NCI-H1417 (cell line): ENCODE measurements at places on chromosomes 1 and 21.

DNA sequence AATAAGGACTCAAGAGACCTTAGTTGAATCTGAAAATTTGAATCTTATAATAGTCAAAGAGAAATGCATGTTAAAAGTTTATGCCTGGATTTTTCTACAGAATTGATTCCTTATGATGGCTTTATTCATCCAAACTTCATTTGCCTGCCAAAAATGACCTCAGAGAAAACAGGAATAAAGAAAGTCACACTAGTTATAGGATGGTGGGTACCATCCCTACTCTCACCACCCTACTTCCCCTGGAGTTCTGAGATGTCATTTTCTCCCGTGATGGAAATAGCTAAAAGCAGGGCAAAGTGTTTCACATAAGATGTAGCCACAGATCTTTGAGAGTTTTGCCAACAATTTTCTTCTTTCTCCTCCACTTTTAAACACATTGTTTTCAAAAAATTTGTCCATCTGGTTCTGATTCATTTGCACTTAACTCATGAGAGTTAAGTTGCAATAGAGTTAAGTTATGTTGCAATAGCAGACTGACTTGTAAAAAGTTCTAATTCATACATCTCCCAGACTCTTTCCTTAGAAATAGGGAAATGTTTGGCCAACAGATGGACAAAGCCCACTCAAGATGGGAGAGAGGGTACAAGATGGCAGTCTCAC, 384.6 kb downstream of the PLPP3 start:
- no peak for DNase-seq

GRCh38 chr1:20348326-20348915, 57.7 kb downstream of the VWA5B1 start:
- no peak for DNase-seq

GRCh38 chr1:94620345-94621031, 78.9 kb upstream of the F3 start:
- DNase-seq: no peak

GRCh38 chr1:156749419-156750118, 1.9 kb downstream of the HDGF start:
- DNase-seq: no peak

DNA sequence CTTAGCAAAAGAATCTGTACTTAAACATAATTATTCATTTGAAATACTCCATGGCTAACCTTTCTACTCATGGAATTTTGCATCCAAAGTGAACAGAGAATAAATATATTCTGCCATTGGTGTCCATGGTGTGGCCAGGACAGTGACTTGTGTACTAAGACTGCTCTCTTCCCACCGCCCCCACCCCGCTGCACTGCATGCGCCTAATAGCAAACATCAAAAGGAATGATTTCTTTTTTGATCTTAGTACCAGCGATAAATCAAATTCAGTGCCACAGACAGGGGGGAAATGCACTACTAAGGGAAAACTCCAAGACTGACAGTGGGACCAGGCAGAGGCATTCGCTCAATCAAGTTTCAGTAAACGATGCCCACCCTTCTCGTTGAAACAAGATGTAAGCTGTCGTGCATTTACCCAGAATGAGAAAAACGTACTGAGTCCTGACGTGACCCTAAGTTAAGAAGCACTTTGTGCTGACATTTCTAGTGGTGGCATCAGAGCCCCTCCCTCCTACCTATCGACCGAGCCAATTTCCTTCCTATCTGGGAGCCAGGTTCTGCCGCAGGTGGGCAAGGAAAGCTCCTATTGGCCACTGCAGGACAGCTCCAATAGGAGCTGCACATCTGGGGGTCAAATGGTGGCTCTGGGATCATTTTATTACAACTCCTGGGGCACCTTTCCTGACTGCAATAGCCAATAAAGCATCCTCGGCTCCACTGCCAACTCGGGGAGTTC, 12.5 kb downstream of the ESRRG start:
- no peak for DNase-seq

DNA sequence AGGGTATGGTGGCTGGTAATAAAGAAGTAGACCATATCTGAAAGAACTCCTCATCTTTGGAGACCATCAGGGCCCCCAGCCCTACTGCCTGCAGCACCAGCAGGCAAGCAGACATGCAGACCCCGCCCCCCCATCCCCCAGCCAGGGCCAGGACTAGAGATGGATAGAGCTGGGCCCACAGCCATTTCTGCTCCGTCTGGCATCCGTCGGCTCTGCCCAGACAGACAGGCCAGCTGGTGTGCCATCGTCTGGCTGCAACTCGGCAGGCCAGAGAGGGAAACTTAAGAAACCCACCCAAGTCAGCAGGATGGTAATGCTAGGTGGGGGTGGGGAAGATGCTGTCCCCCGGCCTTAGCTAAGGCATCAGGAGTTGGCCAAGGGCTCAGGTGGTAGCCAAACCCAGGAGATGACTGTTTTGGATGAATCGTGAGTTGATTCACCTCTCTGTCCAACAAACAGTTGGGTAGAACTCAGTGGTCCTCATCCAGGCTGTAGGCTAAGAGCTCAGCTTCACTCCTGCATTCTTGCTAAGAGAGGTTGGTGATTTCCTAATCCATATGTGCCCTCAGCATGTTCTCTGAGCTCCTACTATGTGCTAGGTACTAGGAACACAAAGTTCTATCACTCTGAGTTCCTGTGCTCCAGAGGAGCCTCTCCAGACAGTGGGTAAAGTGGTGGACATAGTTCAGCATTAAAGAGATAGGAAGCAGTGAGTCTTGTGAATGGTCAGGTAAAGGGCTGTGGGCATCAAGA, 23.2 kb upstream of the TMEM222 start:
- no peak for DNase-seq

GRCh38 chr1:229023651-229024300, 247.1 kb upstream of the RAB4A start:
- no peak for DNase-seq

- no peak for DNase-seq
Measured at GRCh38 chr1:226644541-226645176, 94.4 kb downstream of the ITPKB start.

DNA sequence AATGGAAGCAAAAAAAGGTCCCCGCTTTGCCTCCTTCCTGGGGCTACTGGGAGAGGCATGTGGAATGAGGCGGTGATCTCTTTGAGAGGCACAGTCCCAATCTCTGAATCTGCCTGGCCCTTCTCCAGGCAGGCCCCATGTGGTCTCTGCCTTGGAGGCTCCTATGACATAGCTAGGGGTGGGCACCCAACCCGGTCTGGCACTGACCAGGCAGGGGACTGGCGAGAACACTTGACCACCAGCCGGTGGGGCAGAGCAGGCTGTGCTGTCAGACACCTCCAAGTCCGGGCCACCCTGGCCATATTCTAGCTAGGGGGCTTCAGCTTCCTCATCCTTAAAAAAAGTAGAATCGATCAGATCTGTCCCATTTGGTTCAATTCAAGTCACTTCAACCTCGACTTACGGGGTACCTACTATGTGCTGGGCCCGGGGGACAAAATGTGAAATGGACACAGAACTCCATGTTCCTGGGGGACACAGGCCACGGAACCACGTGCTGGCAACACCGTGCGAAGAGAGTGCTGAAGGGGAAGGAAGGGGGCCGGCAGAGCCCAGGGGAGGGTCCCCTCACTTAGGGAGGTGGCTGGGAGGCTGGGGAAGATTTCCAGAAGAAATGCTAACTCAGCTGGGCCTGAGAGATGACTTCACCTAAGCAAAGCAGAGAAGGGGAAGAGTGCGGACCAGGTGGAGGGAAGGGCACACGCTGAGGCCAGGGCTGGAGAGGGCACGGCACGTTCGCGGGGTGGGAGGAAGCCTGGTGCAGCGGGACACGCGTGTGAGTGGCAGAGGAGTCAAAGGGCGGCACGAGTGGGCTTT, 33.3 kb downstream of the HSPG2 start:
- no peak for DNase-seq

- no peak for DNase-seq
Measured at GRCh38 chr1:229064320-229065168, 206.4 kb upstream of the RAB4A start.

- DNase-seq: no peak
Measured at GRCh38 chr1:178632653-178633052, 92.4 kb upstream of the RALGPS2 start.

- peak; percentile 55 for DNase-seq
Measured at GRCh38 chr21:20661246-20661645, 337.0 kb upstream of the NCAM2 start.

- no peak for DNase-seq
Measured at GRCh38 chr1:11706292-11706691, 14.8 kb downstream of the DRAXIN start.

DNA sequence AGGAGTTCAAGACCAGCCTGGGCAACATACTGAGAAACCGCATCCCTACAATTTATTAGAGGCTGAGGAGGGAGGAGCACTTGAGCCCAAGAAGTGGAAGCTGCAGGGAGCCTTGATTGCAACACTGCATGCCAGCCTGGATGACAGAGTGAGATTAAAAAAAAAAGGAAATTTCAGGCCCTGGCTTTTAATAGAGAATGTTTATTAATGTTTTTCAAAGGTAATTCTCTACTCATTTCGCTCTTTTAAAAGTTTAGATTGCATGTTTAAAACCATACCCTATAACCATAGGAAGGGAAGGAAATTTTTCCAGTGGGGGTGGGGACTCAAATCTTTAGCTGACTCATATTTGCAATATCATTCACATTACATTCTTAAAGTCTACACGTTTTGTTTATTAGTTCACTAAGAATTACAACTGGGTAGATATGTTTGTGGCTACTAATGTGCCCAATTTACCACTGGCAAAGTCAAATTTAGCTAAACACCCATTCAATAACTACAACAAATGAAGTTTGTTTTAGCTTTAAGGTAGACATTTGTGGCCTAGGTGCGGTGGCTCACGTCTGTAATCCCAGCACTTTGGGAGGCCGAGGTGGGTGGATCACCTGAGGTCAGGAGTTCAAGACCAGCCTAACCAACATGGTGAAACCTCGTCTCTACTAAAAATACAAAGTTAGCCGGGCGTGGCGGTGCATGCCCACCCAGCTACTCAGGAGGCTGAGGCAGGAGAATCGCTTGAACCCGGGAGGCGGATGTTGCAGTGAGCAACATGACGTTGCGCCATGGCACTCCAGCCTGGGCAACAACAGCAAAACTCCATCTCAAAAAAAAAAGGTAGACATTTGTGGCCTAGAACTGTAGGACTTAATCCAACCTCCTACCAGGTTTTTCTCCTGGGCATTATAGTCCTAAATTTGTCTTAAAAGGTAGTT, 5.0 kb downstream of the KDM5B start:
- DNase-seq: no peak

DNA sequence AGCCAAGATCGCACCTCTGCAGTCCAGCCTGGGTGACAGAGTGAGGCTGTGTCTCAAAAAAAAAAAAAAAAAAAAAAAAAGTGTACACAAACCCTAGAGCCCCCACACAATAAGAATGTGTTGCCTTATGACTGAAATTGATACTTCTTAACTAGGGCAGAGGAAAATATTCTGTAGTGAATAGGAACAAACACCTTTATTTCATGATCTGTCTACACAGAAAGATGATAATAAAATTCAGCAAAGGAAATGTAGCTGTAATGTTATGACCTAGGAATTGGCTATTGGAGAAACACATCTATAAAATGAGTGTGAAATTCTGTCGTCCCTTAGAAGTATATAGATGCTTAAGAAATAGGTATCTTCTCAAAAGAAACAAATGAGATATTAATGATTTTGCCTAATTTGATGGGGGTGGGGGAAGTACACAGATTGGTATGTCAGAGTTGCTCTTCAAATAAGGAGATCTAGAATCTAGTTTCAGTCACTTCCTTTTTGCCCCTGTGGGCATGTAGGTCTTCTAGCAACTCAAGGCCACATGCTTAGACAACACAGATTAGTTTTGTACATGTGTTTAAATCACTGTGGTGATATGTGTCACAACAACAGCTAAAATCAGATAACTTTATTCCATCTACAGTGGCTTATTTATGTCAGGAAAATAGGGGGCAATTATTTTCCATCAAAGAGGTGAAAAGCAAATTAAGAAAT, 10.7 kb upstream of the GPR25 start:
- DNase-seq: no peak

GRCh38 chr1:164021813-164022212, 537.2 kb upstream of the PBX1 start:
- no peak for DNase-seq

GRCh38 chr1:200176798-200177197, 149.3 kb downstream of the NR5A2 start:
- DNase-seq: no peak

- peak; percentile 81 for DNase-seq
Measured at GRCh38 chr1:58870298-58870676, 86.4 kb upstream of the JUN start.

DNA sequence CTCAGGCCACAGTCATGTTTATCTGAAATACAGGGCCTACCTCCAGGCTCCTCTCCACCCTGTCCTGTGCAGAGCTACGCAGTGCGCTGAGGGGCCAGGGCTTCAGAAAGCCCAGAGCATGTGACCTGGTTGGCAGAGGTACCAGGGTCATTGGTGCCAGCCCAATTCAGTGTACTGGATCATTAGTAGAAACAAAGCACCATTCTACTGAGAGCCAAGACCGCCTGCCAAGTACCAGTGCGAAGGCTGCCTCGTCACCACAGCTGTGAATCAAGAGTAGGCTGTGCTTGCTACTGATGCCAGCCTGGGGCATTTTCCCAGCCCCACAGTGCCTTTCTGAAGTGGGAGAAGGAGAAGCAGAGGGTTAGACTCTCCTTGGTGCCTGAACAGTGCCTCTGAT, 59.8 kb downstream of the CAPN9 start:
- no peak for DNase-seq

GRCh38 chr1:2544093-2544874, 11.9 kb upstream of the TNFRSF14 start:
- DNase-seq: no peak

GRCh38 chr1:88058205-88058604, 625.9 kb upstream of the PKN2 start:
- DNase-seq: no peak

DNA sequence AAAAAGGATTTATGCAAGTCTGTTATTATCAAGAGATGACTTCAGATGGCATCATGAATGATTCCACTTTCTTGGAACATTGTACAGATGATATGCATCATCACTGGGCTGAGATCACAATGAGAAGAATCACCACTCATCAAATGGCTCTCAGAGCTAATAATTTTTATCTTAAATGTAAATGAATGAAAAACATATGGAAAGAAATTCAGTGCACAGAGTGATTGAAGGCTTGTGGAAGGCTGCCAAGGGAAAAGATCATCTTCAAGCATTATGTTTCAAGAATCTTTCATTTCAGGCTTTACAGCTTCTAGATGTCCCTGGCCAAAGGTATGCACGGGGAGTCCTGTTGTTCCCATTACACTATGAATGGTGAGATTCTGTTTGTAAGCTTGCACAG, 955.7 kb downstream of the TTLL7 start:
- no peak for DNase-seq

DNA sequence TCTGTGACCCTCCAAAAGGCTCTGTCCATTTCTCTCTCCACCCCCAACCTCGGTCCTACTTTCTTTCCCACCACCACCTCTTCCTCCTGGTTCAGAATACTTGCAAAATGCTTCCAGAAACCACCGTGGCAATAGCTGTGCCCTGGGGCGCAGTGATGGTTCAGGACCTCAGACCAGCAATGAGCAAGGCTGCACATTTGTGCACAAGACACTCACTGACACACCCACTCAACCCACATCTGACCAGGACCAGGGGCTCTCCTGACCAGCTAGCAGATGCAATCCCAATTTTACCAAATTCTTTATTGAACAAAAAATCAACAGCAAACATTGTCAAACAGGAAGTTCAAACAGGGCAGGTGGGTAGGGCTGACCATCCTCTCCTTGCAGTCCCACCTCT, 25.7 kb downstream of the SPOCD1 start:
- DNase-seq: no peak

GRCh38 chr1:54751426-54751825, 12.9 kb downstream of the PARS2 start:
- no peak for DNase-seq
